SK-MEL-5 (cell line): ENCODE measurements at places on chromosomes 3 and 15.

DNA sequence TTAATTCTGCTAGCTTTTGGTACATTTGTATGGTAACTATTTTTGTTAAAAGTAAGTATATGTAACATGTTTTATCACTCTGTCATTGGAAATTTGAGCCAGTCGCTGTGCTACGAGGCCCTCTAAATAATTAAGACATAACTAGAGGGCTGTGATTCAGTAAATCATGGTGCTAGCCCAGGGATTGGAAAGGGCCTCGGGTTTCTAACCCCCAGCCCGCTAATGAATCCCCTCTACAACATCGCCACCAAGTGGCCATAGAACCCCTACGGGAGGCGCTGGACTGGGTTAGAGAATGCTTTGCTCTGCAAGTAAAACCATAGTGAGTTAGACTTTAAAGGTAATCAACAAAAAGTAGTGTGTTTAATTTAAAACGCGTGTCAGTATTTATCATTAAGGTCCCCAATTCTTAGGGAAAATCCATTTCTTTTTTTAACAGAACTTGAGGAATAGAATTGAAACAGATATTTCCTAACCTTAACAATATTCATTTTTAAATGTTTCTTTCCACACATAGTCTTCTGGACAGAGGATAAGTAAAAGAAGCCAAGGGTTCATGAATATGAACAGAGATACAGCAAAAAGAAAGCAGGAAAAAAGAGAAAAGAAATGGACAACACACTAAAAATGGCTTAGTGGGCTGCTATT lies 744.7 kb downstream of the EPHA3 start:
- DNase-seq, result peak; percentile 85

DNA sequence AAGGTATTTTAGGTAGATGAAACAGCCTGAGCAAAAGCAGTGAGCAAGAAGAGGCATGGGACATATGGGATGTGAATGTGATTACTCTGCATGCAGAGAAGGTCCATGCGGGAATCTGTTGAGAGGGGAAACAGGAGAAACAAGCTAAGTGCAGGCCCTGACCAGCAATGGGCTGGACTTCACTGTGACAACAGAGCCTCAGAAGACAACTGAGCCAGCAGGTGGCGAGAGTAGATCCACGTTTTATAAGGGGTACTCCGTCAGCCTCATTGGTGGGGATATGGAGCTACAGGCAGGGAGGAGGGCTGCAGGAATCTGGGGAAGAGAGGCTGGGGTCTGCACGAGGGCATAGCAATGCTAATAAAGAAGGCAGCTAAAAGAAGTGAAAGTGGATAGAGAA lies 405.9 kb upstream of the LMCD1 start:
- peak; percentile 57 for DNase-seq

GRCh38 chr3:151707216-151707615 lies 26.5 kb upstream of the AADACL2 start:
- DNase-seq, result no peak

- DNase-seq, result no peak
Measured at GRCh38 chr3:49984394-49984793, 44.4 kb downstream of the RBM6 start.
